ENCODE measurements at places on chromosomes 5 and 9. TPM values are rescaled to one million over a fixed set of nuclear protein-coding genes. Genes with fewer than 3 reads are reported as not detected.

DNA sequence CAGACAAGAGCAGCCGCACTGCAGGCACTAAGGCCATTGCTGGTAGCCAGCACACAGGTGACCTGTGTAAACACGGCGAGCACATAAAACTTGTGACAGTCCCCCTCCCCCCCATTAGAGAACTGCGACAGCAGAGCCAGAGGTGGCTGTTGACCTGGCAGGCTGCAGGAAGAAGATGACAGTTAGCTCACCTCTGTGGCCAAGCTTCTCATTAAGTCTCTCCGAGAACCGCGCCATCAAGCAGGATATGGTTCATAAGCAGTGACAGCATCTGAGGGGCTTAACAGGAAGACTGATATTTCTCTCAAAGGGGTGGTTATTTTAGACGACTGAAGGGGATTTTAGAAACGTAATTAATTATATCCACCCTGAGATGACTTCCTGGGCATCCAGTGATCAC lies 5.2 kb downstream of the SURF4 start:
- DNase-seq: no peak
- no peak overlapping the region for H3K4me3 ChIP-seq
- H3K27ac ChIP-seq: no peak overlapping the region
- peaks cover 11% of the 10 kb centered on the region for H3K4me1 ChIP-seq
- H3K27me3 ChIP-seq: no peaks in the 10 kb centered on the region

DNA sequence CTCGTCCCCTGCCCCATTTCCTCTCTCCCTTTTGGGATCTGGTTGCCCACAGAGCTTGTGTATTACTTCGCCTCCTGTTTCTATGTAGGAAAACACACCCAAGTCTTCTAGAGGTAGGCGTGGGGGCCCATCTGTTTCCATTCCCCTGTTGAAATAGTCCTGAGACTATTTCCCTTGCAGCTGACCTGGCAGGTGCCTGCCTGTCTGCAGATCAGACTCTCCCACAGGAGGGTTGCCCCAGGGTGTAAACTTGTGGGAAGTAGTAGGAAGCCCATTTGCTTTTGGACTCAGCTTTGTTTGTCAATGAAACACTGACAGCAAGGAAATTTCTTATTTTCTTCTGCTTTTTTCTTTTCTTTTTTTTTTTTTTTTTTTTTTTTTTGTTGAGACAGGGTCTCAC lies 16.3 kb upstream of the GARNL3 start:
- no peaks in the 10 kb centered on the region for H3K27me3 ChIP-seq
- H3K4me1 ChIP-seq: peaks cover 4% of the 10 kb centered on the region
- H3K36me3 ChIP-seq: no peaks in the 10 kb centered on the region
- no peak for DNase-seq
- H3K4me3 ChIP-seq: no peak overlapping the region

GRCh38 chr9:3251309-3251708 lies 274.5 kb downstream of the RFX3 start:
- DNase-seq: no peak
- no peaks in the 10 kb centered on the region for H3K4me1 ChIP-seq
- no peaks in the 10 kb centered on the region for H3K27me3 ChIP-seq
- H3K27ac ChIP-seq: no peak overlapping the region
- H3K4me3 ChIP-seq: no peak overlapping the region

DNA sequence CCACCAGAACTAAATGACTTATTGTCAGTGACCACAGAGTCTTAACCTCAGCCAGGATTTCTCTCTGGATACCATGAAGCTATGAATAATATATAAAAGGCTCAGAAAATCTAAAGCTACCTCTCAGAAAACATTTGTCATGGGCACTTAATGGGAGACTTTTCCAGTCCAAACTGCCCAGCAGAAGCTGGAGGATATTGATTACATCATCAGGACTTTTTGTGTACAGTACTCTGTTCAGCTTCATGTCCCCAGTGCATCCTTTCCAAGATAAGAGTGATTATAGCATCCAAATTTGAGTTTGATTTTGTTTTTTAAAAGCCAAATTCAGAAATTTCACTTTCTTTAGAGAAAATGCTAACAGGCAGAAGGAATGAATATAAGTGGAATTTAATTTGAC lies 123.9 kb upstream of the C6 start:
- H3K27me3 ChIP-seq: no peaks in the 10 kb centered on the region
- no peaks in the 10 kb centered on the region for H3K36me3 ChIP-seq
- no peak overlapping the region for H3K27ac ChIP-seq
- no peak overlapping the region for H3K4me3 ChIP-seq
- H3K4me1 ChIP-seq: peaks cover 4% of the 10 kb centered on the region

GRCh38 chr9:89375191-89375760 lies 57.0 kb downstream of the SECISBP2 start:
- no peaks in the 10 kb centered on the region for H3K36me3 ChIP-seq
- DNase-seq: no peak
- no peaks in the 10 kb centered on the region for H3K4me1 ChIP-seq
- H3K4me3 ChIP-seq: no peak overlapping the region
- H3K27ac ChIP-seq: no peak overlapping the region

DNA sequence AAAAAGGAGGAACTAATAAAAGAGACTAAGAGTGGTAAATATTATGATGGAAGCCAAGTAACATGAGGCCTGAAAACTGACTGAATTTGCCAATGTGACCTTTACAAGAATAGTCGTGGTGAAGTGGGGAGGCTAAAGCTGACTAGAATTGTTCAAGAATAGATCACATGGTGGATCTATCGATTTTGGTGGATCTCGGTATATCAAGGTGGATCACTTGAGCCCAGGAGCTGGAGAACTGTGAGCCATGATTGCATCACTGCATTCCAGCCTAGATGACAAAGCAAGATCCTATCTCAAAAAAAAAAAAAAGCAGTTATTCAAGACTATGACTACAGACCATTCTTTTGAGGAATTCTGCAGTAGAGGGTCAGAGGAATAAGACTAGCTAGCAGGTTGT lies 15.1 kb downstream of the ERMP1 start:
- H3K4me3 ChIP-seq: no peak overlapping the region
- H3K36me3 ChIP-seq: no peaks in the 10 kb centered on the region
- H3K4me1 ChIP-seq: no peaks in the 10 kb centered on the region
- no peak for DNase-seq

DNA sequence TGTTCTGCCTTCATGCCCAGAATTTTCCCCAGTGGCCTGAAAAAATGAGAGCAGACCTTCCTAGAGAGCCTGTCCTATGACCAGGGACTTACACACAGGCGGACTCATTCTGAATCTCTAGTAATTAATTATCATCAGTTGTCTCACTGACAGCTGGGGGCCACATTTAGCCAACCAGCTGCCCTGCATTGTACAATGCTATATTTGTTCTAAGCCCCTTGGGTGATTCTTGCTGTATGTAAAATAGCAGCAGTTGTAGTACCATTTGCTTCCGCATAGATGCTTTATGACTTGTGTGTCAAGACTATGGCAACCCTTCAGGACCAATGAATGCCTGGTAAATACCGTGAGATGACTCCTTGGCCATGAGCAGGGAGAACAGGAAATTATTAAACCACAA lies 415.4 kb upstream of the SEMA6A start:
- DNase-seq: no peak
- H3K36me3 ChIP-seq: no peaks in the 10 kb centered on the region
- no peaks in the 10 kb centered on the region for H3K27me3 ChIP-seq

DNA sequence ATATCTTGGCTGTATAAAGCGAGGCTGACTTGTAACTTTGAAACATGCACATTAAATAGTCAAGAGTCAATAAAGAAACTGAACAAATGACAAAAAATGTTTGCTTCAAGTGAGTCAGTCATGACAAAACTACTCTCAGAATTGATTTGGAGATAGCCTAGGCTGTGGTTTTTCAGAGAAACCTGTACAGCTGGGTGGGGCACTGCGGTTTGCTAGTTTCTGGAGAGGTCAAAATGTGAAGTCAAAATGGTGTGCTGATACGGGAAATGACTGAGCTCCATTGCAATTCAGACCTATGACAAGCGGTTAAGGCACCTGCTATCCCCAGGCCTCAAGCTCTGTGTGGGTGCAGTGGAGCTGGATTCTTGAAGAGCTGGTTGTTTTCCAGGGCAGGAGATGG lies 10.3 kb upstream of the CD180 start:
- no peaks in the 10 kb centered on the region for H3K4me1 ChIP-seq
- H3K27me3 ChIP-seq: no peaks in the 10 kb centered on the region
- H3K4me3 ChIP-seq: no peak overlapping the region
- no peak for DNase-seq
- no peak overlapping the region for H3K27ac ChIP-seq

DNA sequence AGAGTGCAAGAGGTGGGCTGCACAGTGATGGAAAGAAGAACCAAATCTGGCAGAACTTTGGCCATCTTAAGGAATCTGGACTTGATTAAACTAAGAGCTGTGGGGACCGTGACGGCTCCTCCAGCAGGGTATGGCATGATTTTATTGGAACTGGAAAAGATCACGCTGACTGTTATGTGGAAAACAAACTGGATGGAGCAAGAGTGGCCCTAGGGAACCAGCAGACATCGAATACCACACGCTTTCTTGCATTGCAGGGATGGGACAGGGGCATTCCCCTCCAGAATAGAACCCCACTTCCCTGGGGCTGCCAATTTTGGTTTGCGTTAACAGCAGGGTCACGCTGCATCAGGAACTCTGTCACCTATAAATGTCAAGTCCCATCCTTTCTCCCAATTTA lies 38.8 kb downstream of the INSYN2B start:
- no peaks in the 10 kb centered on the region for H3K36me3 ChIP-seq
- DNase-seq: no peak
- no peak overlapping the region for H3K27ac ChIP-seq
- H3K4me3 ChIP-seq: no peak overlapping the region
- no peaks in the 10 kb centered on the region for H3K27me3 ChIP-seq
- H3K4me1 ChIP-seq: peaks cover 3% of the 10 kb centered on the region

Gene PRDM9
- total RNA-seq: not detected

GRCh38 chr5:124868676-124869075 lies 122.2 kb upstream of the ZNF608 start:
- no peaks in the 10 kb centered on the region for H3K36me3 ChIP-seq
- no peak overlapping the region for H3K4me3 ChIP-seq
- no peak for DNase-seq

DNA sequence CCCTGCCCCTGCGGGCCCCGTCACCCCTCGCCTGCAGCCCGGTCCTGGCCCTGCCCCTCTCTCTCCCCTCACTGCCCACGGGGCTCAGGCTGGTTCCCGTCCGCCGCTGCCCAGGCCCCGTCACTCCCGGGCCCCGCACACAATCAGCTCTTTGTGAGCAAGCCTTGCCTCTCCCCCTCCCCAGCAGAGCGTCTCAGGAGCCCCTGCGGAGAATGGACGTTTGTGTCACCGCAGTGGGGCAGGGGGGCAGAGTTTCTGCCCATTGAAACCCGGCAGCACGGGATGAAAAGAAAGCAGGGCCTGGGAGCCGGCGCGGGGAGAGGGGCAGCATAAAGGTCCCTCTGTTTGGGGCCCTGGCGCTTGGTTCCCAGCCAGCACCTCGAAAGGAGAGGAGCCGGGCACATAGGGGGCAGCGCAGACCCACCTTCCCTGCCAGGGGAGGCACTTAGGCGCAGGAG lies 13.5 kb upstream of the NUP214 start:
- DNase-seq: no peak
- no peaks in the 10 kb centered on the region for H3K27me3 ChIP-seq
- H3K4me1 ChIP-seq: no peaks in the 10 kb centered on the region
- H3K27ac ChIP-seq: no peak overlapping the region
- no peaks in the 10 kb centered on the region for H3K36me3 ChIP-seq

Gene CNOT8
- total RNA-seq: 38.6 TPM

Gene VAV2
- 3.7 TPM for total RNA-seq

GRCh38 chr5:17127743-17128231 lies 89.6 kb upstream of the BASP1 start:
- no peak overlapping the region for H3K27ac ChIP-seq
- no peaks in the 10 kb centered on the region for H3K36me3 ChIP-seq
- peaks cover 6% of the 10 kb centered on the region for H3K4me1 ChIP-seq

DNA sequence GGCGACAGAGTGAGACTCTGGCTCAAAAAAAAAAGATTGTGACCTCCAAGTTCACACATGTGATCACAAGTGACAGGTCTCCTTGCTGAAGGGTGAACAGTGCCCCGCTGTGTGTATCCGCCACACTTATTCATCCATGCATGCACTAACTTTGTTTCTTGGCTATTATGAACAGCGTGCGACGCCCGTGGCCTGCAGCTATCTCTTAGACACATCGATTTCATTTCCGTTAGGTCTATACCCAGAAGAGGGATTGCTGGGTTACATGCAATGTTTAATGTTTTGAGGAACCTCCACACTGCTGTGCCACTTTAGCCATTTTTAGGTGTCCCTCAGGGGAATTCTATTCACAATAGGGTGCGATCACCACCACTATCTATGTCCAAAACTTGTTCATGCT lies 12.1 kb upstream of the EGFL7 start:
- no peak for DNase-seq
- no peaks in the 10 kb centered on the region for H3K36me3 ChIP-seq
- no peak overlapping the region for H3K27ac ChIP-seq
- H3K27me3 ChIP-seq: no peaks in the 10 kb centered on the region

- no peak for DNase-seq
- H3K27ac ChIP-seq: no peak overlapping the region
- no peaks in the 10 kb centered on the region for H3K36me3 ChIP-seq
- H3K4me3 ChIP-seq: no peak overlapping the region
Measured at GRCh38 chr5:126811515-126812198, 34.7 kb downstream of the LMNB1 start.

Gene ZNF483
- total RNA-seq: 55.5 TPM

Gene RAI14
- 35.9 TPM for total RNA-seq

Gene PAX5
- not detected for total RNA-seq

- no peaks in the 10 kb centered on the region for H3K27me3 ChIP-seq
- DNase-seq: no peak
- H3K27ac ChIP-seq: no peak overlapping the region
- H3K4me1 ChIP-seq: peaks cover 3% of the 10 kb centered on the region
- no peaks in the 10 kb centered on the region for H3K36me3 ChIP-seq
- no peak overlapping the region for H3K4me3 ChIP-seq
Measured at GRCh38 chr5:42572313-42572712, 149.1 kb downstream of the GHR start.

GRCh38 chr5:56262279-56262678 lies 29.1 kb upstream of the ANKRD55 start:
- H3K4me3 ChIP-seq: no peak overlapping the region
- H3K4me1 ChIP-seq: no peaks in the 10 kb centered on the region
- H3K27ac ChIP-seq: no peak overlapping the region
- DNase-seq: no peak
- H3K27me3 ChIP-seq: no peaks in the 10 kb centered on the region

Measured in ovary (tissue), 10 donors.